ENCODE measurements at places on chromosomes 11 and 22.

GRCh38 chr11:117970400-117971024 is 15.7 kb upstream of the IL10RA start:
- H3K4me1 ChIP-seq = peaks cover 5% of the 10 kb centered on the region
- H3K36me3 ChIP-seq = no peaks in the 10 kb centered on the region
- H3K27me3 ChIP-seq = no peaks in the 10 kb centered on the region
- H3K4me3 ChIP-seq = no peak overlapping the region
- DNase-seq = no peak

DNA sequence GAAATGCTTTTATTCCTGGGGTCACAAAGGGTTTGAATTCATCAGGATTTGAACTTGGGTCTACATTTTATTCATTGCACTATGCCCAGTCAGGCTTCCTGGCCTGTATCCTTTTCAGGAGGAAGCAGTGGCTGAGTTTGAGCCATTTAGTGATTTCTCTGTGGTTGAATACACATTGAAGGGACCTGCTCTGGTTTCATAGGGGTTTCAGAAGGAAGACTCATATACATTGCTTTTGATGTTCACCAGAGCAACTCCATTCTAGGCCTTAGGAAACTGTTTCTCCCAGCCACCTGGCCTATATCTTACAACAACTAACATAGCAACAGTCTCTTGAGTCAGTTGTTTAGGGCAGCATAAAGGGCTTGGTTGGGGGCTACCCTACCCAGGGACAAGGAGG is 165.7 kb downstream of the INSC start:
- H3K27me3 ChIP-seq = peaks cover 4% of the 10 kb centered on the region
- no peaks in the 10 kb centered on the region for H3K36me3 ChIP-seq
- DNase-seq = no peak
- H3K27ac ChIP-seq = no peak overlapping the region
- no peak overlapping the region for H3K4me3 ChIP-seq
- peaks cover 41% of the 10 kb centered on the region for H3K4me1 ChIP-seq

GRCh38 chr22:35812600-35812999 is 94.9 kb downstream of the APOL5 start:
- no peak overlapping the region for H3K27ac ChIP-seq
- H3K4me3 ChIP-seq = no peak overlapping the region
- no peaks in the 10 kb centered on the region for H3K27me3 ChIP-seq
- DNase-seq = no peak
- no peaks in the 10 kb centered on the region for H3K4me1 ChIP-seq

DNA sequence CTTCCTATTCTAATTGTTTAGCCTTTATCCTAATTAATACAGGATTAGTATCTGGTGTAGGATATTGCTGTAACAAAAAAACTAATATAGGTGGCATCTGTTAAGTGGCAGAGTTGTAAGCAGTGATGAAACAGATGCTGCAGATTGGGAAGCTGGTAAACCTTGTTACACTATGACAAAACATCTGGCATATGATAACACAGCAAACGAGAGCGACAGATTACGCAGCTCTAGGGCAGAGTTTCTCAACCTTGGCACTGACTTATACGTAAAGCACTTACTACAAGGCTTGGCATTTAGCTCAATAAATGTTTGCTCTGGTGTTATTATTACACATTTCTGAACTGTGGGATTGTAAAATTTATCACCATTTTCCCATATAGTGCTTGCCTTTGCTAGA is 137.0 kb downstream of the ATG16L2 start:
- peaks cover 4% of the 10 kb centered on the region for H3K4me1 ChIP-seq
- no peak overlapping the region for H3K27ac ChIP-seq
- no peak overlapping the region for H3K4me3 ChIP-seq

DNA sequence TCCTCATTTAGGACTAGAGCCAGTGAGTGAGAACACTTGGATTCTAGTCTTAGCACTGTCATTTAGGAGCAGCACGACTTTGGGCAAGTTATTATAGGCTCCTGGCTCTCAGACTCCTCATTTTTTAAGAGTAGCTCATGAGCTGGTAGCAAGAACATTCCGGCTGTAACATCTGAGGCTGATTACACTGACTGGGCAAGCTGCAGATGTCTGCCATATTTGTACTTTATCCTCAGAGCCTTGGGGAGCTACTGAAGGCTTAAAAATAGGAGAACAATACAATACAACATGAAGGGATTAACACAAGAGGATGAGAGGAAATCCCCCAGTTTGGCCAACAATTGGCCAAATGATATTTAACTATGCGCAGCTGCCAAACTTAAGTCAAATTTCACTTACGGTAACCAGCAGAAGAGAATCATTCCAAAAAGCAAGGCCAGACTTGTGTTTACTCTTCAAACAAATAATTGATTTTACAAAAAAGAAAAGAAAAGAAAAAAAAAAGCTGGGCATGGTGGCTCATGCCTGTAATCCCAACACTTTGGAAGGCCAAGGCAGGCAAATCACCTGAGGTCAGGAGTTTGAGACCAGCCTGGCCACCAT is 113.1 kb upstream of the ARHGAP42 start:
- no peaks in the 10 kb centered on the region for H3K27me3 ChIP-seq
- H3K27ac ChIP-seq = no peak overlapping the region
- no peak for DNase-seq
- H3K4me3 ChIP-seq = no peak overlapping the region

GRCh38 chr22:41664490-41664889 is 24.2 kb downstream of the SNU13 start:
- no peak overlapping the region for H3K27ac ChIP-seq
- DNase-seq = no peak
- H3K36me3 ChIP-seq = peaks cover 20% of the 10 kb centered on the region
- H3K27me3 ChIP-seq = peaks cover 2% of the 10 kb centered on the region
- H3K4me1 ChIP-seq = peaks cover 12% of the 10 kb centered on the region
- H3K4me3 ChIP-seq = no peak overlapping the region

Measured in neural crest cell (in vitro differentiated cells).